ENCODE measurements at places on chromosomes 16 and 17.

- DNase-seq = peak; percentile 58
Observed at GRCh38 chr17:6374761-6375312, 60.1 kb downstream of the AIPL1 start.

- DNase-seq = no peak
Observed at GRCh38 chr17:52938623-52939230, 780.2 kb upstream of the CA10 start.

DNA sequence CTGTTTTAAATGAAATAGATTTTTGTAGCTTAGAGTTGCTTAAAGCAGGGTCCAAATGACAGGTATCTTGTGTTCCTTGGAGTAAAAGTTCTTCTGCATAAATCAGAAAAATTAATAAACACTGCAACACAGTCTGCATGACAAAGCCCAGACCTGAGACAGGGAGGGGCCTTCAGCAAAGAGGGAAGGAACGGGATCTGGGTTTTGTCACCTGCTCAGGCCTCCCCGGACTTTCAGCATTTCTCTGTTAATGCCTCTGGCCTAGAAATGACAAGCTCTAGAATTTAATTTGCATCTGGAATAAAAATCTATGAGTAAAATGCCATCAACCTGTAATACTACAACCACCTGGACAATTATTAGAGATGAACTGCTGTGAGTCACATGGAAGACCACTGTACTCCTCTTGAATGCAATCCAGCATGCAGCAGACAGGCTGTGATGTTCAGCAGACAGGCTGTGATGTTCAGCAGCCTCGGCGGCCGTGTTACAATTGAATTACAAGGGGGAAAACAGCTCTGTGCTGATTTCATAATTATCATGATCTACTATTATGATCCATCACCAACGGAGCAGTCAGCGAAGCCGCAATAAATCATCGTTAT lies 170.2 kb downstream of the TOX3 start:
- no peak for DNase-seq

GRCh38 chr17:44792276-44792675 lies 33.5 kb downstream of the ADAM11 start:
- DNase-seq = no peak

DNA sequence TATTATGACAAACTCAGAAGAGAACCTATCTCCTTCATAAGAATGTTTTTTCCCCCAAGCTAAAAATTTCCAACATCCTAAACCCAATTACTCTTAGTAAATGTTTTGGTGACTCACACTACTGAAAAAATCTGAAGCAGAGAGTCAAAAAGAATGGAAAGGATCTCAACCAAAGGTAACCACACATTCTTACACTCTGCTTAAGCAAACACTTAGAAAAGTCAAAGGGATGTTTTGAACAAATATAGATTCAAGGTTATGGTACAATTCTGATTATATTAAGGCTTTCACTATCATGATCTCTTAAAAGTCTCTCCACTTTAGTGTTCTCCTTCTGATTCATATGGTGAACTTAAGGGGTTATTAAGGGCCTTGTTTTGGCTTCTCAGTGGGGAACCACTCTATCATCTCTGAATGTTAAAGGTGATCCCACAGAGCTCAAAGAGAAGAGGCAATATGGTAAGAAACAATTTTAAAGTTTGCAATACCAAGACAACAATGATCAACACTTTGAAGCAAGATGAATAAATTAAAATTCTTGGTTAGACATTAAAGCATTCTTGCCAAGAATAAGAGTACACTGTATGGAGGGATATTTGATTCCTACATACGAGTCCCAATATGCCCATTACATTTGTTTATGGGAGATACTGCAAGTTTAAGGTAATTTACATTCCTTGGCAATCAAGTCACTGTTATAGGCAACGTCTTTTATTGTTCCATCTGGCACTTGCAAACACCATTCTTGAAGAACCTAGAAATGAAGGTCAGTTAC lies 69.2 kb downstream of the CDC27 start:
- no peak for DNase-seq

GRCh38 chr17:77723071-77723908 lies 235.2 kb upstream of the TNRC6C start:
- no peak for DNase-seq

DNA sequence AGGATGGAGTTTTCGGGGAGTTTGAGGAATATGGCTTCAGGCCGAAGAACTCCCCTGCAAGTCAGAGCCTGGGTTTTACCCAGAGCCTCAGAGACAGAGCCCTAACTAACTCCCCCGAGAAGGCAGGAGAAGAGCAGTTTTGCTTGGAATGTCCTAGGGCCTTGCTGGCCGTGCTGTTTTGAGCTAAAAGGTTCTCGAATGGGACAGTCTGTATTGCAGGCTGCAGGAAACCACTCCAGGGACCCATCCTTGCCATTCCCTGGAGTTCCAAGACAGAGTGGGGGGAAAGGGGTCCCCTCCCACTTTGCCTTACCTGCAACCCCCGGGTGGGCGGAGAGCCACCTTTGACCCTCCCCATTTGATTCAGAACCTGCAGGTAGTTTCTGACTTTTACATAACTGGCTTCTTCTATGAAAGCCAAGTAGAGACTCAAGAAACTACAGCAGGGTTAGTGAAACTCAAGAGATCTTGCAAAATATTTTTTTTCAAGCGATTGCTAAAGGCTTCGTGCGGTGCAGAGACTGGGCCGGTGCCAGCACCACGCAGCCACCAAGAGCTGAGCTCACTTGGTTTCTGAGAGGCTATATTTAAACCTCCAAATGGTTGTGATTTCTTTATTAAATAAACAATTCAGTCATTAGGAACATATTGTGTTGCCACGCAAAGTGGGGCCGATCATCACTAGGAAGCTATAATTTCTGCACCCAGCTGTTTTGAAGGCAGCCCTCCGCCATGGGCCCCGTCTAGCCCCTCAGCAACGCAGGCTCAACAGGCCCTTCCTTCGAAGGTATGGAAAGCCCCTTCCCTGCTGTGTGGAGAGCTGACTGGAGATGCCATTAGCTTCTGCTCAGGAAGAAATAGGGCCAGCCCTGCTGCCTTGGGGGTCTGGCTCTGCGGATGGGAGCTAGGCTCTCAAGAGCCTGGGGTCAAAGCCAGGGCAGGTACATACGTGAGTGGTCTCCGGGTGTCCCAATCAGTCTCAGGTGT lies 223.0 kb downstream of the NTN1 start:
- DNase-seq = no peak

GRCh38 chr17:45009676-45010467 lies 41.6 kb downstream of the DCAKD start:
- DNase-seq = no peak

DNA sequence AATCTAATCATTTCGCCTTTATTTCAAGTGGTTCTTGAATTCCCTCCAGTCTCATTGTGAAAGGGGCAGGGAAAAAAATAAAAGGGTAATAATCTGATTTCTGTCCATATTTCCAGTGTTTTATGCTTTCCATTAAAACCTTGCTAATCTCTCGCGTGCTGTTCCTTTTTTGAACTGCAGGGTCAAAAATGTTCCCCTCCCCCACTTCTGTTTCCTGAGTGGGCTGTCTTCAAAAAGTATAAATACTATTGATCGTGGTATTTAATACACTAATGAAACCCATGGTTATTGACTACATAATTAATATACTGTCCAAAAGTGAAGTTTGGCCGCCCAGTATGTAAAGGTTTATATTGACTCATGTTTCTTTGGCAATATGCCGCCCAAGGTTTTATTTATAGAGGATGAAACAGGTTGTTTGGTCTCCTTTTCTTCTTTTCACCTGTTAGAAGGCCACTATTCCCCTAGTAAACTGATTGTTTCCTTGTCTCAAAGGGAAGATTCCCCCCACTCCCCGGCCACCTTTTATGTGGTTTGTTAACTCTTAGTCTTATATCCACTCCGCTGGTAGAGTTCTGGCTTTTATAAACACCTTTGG lies 69.7 kb downstream of the RPA1 start:
- no peak for DNase-seq

GRCh38 chr17:40556884-40557414 lies 8.3 kb downstream of the CCR7 start:
- no peak for DNase-seq

GRCh38 chr16:69941251-69942098 lies 9.7 kb upstream of the CLEC18A start:
- no peak for DNase-seq

DNA sequence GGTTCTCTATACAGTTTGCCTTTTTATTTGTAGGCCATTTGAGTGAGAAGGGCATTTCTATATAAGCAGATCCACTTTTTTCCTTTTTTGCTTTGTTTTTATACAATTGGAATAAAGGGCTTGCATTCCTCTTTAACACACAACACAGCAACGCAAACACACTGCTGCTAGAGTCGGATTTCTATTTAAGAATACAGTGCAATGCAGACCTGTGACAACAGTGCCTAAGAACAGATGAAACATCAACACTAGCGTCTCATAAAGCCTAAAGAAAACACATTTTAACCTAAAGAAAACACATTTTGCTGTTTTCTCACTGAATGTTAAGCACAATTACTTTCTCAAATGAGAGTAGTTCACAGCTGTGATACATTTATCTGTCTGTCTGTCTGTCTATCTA lies 1141.1 kb downstream of the CDH11 start:
- no peak for DNase-seq

DNA sequence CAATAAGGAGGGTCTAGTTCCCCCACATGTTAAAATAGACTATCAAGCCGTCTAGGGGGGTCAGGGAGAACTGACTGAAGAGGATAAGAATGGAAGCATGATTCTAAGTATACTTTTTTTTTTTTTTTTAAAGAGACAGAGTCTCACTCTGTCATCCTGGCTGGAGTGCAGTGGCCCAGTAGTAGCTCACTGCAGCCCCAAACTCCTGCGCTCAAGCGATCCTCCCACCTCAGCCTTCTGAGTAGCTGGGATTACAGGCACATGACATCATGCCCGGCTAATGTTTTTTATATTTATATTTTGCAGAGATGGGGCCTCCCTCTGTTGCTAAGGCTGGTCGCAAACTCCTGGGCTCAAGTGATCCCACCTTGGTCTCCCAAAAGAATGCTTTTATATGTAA lies 14.2 kb downstream of the AMFR start:
- no peak for DNase-seq

GRCh38 chr17:33560871-33561270 lies 267.8 kb upstream of the ASIC2 start:
- DNase-seq = no peak

GRCh38 chr16:25786748-25787147 lies 95.0 kb downstream of the HS3ST4 start:
- DNase-seq = no peak
